Cardiac septum (tissue), 1 donor: ENCODE measurements at places on chromosomes 16 and 17. TPM values are rescaled to one million over a fixed set of nuclear protein-coding genes. Genes with fewer than 3 reads are reported as not detected.

Gene CALB2
- total RNA-seq, result 0.70 TPM

Gene NEUROD2
- 0.08 TPM for total RNA-seq

Gene ST6GALNAC1
- 1.9 TPM for total RNA-seq

Gene FOXC2
- total RNA-seq, result 2.6 TPM

Gene PYCARD
- total RNA-seq, result 3.2 TPM

Gene SPATA2L
- 4.4 TPM for total RNA-seq

Gene SDR42E2
- total RNA-seq, result not detected

Gene SGCA
- total RNA-seq, result 159 TPM

Gene PPL
- 5.6 TPM for total RNA-seq

Gene PRSS36
- 1.1 TPM for total RNA-seq

Gene KRT12
- not detected for total RNA-seq

Gene GFAP
- 7.0 TPM for total RNA-seq

Gene SLC13A2
- total RNA-seq, result not detected
